Stimulated activated naive CD4-positive, alpha-beta T cell treated with Interleukin-2 at 50 U/mL for 16 hours (primary cell): ENCODE measurements at places on chromosomes 7 and 10.

DNA sequence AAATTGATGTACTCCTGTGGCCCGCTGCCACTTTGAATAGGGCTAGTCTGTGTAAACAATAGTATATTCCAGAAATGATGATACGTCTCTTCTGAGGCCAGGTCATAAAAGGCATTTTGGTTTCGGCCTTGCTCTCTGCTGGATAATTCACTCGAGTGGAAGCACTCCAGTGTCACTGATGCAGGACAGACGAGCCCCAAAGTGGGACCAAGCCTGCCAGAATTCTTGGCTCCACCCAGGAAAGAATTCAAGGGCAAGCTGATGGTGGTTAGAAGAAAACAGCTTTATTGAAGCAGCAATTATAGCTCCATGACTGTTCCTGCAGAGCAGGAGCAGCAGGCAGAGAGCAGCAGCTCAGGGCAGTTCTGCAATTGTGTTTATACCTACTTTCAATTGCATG, 717.6 kb downstream of the GRM8 start:
- DNase-seq, result no peak

DNA sequence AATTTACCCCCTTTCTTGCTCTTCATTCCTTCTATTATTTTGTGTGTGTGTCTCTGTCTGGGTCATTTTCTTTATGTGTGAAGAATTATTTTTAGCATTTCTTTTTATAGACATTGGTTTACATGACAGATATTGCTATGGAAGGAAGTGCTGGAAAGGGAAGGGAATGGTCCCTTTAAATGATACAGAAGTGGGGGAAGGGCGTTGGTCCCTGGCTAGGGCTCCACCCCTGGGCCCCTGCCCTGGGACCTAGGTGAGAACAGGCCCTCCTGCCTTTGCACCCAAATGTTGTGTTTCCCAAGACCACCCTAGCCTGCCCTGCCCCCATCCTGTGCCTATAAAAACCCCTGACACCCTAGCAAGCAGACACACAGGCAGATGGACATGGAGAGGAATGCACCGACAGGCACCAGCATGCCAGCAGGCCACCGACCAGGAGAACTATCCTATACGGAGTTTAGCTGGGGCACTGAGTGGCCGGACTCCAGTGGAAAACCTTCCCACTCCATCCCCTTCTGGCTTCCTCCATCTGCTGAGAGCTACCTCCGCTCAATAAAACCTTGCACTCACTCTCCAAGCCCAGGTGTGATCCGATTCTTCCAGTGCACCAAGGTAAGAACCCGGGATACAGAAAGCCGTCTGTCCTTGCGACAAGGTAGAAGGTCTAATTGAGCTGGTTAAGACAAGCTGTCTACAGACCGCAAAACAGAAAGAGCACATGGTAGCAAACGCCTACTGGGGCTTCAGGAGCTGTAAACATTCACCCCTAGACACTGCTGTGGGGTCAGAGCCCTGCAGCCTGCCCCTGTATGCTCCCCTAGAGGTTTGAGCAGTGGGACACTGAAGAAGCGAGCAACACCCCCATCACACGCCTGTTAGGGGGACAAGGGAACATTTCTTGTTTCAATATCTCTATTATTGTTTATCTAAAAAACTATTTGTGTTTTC, 515.7 kb downstream of the SORCS1 start:
- no peak for DNase-seq

GRCh38 chr10:121919666-121920065, 8.2 kb downstream of the ATE1 start:
- DNase-seq, result no peak

DNA sequence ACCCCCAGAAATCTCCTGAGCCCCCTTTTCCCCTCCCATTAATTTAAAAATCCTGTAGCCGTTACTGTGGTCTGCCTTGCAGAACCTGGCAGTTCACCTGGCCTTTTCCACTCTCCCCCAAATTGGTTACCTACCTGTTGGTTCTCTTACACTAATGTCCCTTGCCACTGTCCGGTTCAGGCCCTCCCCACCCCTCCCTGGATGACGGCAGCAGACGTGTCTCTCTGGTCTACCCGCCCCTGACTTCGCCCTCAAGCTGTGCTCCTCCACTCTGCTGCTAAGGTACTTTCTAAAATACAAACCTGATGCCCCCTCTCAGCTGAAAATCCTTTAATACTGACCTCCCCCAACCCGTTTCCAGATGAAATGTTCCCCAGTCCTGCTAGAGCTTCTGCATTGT, 15.6 kb upstream of the SH3PXD2A start:
- DNase-seq, result no peak

DNA sequence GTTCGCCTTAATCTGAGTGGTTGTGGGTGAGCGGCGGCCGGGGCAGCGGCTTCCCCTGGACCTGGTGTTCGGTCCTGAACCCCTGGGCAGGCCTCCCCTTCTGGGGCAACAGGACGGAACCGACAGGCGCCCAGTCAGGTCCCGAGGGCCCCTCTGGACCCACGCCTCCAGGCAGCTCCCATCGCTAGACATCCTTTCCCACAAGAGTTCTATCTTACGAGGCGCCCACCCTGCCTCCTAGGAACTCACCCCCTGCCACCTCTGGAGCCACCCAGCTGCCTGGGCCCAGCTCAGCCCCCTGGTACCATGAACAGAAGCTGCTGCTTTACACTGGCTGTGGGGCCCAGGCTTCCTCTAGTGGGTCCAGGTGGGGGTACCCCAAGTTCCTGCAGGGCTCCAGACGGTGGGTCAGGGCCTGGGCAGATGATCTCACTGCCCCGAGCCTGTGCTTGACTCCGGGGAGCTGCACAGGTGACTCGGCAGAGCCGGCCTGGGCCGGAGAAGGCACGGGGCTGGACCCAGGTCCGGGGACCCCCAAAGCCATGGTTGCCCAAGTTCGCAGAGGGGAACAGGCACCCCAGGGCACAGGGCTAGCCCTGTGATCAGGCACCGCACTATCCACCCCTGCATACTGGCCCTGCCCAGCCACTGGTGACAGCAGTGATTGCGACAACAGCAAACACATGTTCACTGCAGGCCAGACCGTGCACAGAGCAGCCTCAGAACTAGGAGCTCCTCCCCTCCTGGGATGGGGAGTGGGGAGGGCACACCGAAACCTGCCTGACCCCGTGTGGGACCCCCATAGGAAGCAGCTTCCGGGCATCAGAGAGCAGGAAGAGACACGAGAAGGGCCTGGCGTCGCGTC, 180.3 kb downstream of the ELFN1 start:
- no peak for DNase-seq

DNA sequence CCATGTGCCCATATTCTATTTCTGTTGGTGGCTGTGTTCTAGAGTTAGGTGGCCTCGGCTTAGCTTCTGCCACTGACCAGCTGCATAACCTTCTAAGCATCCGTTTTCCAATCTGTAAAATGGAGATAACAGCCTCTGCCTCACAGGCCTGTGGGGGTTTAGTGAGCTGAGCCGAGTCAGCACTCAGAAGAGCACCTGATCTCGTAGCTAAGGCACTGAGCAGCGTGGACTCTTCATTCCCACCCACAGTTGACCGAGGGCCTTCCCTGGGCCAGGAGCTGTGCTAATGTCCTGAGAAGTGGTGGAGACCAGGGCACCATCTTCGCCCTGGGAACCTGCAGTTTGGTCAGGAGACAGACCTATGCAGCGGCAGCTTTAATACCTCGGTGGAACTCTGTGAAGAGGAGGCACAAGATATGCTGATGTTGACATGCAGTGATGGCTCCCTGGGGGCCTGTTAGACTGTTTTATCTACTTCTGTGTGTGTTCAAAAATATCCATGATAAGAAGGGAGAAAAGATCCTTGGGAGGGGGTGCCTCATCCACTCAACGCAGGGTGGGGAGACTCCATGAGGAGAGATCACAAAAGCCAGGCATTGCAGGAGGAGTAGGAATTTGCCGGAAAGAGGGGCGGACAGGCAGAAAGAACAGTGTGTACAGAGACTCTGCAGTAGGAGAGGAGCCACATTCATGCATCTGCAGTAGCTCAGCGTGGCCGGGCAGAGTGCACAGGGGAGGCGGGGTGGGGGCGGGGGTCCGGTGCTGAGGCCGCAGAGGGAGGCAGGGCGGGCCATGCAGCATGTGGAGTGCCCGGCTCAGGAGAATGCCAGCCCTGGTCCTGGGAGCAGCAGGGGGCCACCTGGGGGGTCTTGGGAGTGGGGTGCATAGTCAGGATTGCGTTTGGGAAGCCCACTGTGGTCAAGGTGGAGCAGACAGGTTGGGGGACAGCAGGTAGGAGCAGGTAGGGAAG, 136.8 kb downstream of the C10orf105 start:
- no peak for DNase-seq

GRCh38 chr7:151930695-151931094, 25.6 kb upstream of the GALNTL5 start:
- DNase-seq, result no peak

- no peak for DNase-seq
These were observed 34.3 kb downstream of the AOAH start for GRCh38 chr7:36690041-36690440.

DNA sequence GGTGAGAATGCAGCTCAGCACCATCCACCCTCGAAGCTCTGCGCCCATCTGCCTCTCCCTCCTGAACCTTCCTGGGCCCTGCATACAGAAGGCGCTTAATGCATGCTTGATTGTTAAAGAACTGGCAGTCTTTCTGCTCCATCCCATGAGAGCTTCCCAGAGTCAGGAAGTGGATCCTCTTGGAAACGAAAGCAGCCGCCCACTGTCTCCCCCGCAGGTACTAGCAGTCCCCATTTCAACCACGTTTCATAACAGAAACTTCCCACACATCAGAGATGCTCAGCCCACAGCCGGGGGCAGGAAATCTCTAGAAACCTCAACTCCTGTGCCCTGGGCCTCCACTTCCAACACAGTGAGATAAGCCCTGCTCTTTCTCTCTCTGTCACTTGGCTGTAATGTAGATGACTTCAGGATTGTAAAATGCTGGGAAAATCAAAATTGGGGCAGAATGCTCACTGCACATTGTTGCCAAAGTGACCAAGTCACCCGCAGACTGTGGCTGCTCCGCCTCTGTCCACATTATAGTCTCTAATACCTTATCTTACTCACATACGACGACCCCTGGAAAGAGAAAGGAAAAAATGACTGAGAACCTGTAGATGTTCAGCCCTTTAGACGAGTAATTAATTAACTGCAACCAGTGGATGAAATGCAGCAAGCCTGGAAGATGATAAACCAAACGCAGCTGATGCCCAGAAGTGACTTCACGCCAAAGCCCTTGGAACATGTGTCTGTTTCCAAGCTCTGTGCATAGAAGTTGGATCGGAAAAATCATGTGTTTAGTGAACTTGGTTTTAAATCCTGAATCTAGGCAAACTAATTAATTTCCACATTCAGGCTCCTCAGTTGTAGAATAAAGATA, 28.5 kb downstream of the GSDME start:
- peak; percentile 19 for DNase-seq

GRCh38 chr7:112789453-112789816, 758 bp downstream of the TMEM168 start:
- DNase-seq, result no peak

- peak; percentile 22 for DNase-seq
These were observed 68.8 kb downstream of the OSBPL3 start for GRCh38 chr7:24911213-24911603.

DNA sequence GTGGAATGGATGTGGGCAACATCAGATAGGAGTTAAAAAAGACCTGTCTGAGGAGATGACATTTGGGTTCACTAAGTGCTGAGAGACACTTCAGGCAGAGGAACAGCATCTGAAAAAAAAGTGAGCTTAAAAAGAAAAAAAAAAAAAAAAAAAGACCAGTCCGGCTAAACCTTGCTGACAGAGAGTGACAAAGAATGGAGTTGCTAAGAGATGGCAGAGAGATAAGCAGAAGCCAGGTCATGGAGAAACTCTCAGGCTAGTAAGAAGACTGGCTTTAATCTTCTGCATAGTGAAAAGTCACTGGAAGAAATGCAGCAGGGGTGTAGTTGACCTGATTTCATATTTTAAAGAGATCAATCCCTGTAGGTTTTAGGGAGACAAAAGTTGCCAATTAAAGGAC, 711.1 kb upstream of the SEMA3D start:
- DNase-seq, result no peak

GRCh38 chr7:25694699-25695098, 457.3 kb upstream of the NFE2L3 start:
- DNase-seq, result no peak
